NCI-H187 (cell line): ENCODE measurements at places on chromosomes 12 and 14.
A peak's percentile ranks its signal among the peaks of the same experiment; 100 is the strongest.

DNA sequence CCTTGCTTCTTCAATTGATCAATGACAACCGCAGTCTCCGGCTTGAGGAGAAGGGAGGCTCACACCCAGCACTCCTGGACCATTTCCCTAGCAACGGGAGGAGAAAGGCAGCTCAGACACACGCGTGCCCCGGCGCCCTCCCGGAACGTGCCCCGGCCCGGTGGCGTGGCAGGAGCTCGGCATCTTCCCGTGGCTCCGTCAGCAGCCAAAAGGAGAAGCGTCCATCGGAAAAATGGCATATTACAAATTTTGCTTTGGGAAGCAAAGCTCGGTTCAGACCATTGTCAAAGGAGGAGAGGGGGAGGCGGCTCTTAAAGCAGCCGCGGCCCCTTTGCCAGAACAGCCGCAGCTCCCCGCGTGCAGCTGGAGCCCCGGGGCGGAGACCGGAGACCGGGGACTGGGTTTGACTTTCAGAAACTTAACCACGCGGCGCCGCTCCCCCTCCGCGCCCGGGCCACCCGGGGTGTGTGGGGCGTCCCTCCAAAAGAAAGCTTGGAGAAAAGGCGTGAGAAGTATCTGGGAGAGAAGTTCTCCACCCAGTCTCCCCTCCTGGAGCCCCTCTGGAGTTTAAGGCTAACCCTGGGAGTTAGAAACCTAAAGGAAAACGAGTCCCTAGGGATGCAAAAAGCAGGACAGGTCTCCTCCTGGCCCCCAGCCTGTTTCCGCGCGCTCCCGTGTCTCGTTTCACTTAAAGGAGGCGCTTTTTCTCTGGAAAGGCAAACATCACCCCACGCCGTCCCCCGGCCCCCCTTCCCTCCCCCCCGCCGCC, 545 bp downstream of the PPFIA2 start:
- no peak for DNase-seq

GRCh38 chr12:4157122-4157521, 116.4 kb upstream of the CCND2 start:
- DNase-seq, result no peak

- peak; percentile 11 for DNase-seq
Observed at GRCh38 chr12:80272387-80272915, 171.6 kb upstream of the PTPRQ start.

- no peak for DNase-seq
Observed at GRCh38 chr12:22289250-22289649, 45.3 kb downstream of the ST8SIA1 start.

DNA sequence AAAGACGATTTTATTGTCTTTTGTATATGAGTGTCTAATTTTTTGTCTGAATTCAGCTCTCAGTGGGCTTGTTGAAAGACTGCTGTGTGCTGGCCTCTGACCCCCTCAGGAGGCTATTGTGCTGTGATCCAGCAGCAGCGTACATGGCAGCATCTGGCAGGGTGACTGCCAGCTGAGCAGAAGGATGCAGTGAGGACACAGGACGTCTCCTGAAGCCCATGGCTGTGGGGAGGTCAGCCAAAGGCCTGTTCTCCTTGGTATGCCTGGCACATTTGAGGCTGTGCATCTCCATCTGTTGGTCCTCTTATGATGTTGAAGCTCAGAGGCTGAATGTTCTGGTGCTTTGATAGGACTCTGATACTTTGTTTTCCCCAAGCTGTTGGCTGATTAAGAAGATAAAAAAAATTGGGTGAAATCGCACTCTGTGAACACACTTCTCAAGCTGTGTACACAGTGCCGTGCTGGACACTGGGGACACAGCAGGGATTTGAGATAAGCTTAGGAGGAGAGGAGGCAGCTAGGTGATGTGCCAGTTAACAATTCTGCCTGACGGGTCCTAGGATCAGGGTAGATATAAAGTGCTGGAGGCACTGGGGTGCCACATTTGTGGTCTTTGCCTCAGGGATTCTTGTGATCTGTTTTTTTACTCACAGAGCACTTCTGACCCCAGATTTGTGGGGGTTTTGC, 37.5 kb downstream of the EID3 start:
- no peak for DNase-seq

GRCh38 chr12:88743946-88744685, 163.8 kb upstream of the KITLG start:
- DNase-seq, result no peak

DNA sequence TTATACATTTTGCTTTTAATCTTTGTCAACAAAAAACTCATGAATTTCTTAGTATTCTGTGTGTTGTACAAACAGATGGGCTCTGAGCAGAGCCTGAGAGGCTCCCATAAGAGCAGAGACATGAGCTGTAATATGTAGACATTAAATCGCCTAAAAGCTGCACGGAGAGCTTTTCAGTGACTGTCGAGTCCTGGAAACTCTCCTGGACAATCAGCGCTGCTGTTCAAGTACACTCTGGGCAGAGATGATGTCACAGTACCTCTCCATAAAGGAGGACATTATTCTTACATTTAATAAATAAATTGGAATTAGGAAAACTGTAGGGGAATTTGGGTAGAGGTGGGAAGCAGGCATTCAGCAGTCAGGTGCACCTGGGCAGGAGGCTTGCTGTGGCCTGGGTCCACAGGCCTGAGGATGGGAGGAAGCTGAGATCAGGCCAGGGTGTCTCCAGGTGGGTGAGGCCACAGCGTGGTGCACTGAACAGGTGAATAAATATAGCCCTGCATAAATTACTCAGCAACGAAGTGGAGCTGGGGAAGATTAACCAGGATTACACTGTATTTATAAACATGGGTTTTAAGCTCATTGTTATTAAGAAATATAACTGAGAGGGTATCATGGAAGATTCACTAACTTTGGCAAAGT, 13.3 kb upstream of the TCL1A start:
- peak; percentile 46 for DNase-seq

- no peak for DNase-seq
Observed at GRCh38 chr12:92488735-92489134, 214.1 kb upstream of the PLEKHG7 start.

- no peak for DNase-seq
Observed at GRCh38 chr14:105326891-105327694, 12.5 kb downstream of the PACS2 start.

DNA sequence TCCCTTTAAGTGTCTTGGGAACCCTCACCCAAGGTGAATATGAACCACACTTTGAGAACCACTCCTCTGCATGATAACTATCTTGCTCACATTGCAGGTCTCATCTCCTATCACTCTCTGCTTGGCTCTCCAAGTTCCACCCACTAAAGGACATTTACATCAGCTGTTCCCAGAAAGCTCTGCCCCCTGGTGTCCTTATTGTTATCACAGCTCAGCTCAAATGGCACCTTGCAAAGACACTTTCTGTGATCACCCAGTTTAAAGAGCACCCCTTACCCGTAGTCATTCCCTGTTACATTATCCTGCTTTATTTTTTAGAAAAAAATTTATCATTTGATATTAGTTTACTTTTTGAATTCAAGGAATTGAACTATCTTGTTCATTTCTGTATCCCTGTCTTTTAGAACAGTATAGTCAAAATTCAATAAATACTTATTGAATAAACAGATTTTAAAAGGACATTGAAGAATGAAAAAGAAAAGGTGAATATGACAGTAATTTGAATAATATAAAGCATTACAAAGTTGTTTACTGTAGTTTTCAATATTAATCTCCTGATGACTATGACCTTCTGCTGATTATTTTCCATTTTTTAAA, 20.5 kb upstream of the GUCY2C start:
- DNase-seq, result no peak

DNA sequence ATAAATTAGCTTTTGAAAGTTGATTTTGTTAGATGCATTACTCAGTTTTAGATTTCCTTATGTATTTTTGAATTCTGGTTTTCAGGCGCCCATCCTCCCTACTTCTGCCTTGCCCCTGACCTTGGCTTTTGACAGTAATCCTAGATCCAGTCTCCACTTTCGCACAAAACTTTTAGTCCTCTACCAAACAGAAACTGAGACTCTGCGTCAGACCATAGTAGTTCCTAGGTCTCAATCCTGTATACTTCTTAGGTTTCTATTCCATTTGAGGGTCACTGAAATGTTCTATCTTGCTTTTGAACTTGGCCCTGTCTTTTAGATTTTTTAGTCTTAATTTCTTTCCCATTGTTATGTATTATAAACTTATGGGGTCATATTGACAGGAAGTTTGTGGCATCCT, 307.9 kb upstream of the GARIN6 start:
- no peak for DNase-seq

DNA sequence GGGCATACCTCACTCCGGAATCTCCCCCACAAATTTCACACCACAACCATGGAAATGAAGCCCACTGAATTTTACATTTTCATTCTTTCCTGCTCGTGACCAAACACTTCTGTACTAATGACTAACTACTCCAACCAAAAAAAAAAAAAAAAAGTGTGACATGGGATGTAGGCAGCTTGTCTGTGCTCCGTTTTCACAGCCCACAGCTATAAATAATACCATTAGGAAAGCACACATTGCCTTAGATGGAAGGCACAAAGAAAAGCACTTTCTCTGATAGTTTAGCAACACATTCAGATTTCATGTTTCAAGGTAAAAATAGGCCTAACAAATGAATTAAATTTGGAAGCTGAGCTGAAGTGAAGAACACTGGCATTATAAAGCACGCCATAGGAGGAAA, 42.5 kb downstream of the DUSP6 start:
- DNase-seq, result no peak

DNA sequence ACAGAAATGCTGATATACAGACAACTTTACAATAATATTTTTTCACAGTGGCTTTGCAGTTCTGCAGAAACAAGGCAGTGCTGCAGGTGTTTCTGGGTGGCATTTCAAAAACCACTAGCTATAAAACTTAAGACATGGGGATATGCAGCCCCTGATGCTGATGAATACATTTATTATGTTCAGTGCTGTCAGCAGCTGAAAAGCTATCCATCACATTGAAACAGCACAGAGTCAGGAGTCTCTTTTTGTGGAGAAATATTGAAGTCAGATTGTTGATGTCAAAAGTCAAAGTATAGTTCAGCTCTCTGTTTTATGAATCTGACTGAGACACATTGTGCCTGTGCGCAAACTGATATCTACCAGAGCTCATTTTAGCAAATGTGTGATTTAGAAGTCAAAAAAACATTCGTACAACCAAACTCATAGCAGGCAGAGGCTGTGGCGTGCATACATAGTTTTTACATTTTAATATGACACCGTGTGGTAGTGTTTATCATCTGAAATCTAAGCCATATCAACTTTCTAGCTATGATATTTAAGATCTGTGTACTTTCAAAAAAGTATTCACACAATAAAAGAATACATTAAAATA, 467.6 kb downstream of the PRKD1 start:
- no peak for DNase-seq

DNA sequence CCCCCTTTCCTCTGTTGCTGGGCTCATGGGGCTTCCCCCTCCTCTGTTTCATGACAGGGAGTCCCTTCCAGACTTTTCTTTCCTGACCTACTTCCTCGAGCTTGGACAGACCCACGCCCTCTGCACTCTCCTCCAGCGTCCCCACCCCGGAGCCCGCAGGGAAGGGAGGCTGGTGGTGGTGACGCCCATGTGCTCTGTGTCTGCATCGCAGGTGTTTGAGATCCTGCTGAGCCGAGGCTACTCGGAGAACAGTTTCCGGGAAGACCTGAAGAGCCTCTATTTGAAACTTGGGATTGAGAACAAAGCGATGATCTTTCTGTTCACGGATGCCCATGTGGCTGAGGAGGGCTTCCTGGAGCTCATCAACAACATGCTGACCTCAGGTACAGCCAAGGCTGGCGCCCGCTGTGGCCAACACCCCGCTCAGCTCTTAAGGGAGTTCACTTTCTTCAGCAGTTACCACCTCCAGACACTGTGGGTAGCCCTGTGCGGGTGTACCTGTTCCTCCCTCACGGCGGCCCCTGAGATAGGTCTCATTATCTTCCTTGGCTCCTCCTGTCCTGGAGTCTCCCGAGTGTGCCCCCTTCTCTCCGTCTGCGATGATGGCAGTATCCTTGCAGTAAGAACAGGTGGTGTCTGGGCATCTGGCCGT, 85.6 kb downstream of the CCDC92 start:
- no peak for DNase-seq

- no peak for DNase-seq
Observed at GRCh38 chr12:12747278-12747677, 30.1 kb downstream of the CDKN1B start.

- DNase-seq, result no peak
Observed at GRCh38 chr12:46360370-46360769, 12.2 kb downstream of the SLC38A2 start.

- no peak for DNase-seq
Observed at GRCh38 chr12:50425589-50426258, 25.0 kb downstream of the LARP4 start.

DNA sequence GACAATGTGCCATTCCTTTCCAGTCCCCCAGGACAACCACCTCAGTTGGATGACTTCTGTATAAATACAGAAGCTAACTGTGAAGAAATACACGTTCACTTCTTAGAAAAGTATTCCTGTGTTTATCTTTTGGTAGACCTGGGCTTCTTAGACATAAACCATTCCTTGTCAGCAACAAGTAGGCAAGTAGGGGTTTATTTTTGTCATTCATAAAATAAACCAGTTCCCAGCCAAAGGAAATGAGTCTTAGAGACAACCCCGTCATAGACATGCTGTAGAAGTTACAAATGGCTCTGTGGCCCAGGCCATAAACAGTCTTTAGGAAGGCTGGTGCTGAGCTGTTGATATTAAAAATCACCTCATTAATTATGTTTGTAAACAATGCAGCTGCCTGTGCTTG, 243.2 kb downstream of the SPTSSA start:
- DNase-seq, result no peak

DNA sequence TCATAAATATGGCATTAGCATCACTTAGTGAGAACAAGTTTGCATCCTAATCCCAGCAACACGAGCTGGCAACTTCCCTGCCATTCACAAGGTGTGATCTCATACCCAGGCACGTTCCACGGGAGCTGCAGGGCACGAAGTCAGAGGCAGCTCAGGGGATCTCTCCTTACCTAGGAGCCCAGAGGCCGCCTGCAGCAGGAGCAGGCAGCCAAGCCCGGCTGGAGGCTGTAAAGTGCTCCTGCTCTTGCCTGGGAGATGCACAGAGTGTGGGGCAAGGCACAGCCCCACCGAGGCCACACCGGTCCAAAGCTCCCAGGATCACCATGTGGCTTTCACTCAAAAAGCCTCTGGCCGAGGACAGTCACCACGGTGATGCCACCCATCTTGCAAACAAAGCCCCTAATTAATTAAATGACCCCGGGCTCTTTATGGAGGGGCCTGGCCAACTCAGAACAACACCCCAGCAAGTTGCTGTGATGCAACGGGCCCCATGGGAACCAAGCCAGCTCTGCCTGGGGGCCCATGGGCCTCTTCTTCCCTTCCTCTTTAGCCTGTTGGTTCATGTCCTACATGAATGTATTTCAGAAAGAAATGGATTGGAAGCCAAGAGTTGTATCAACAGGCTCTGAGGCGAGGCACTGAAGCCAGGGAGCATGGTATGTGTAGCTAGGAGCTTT, 26.5 kb downstream of the NUAK1 start:
- no peak for DNase-seq

GRCh38 chr12:75660805-75661404, 149.5 kb upstream of the KRR1 start:
- no peak for DNase-seq

DNA sequence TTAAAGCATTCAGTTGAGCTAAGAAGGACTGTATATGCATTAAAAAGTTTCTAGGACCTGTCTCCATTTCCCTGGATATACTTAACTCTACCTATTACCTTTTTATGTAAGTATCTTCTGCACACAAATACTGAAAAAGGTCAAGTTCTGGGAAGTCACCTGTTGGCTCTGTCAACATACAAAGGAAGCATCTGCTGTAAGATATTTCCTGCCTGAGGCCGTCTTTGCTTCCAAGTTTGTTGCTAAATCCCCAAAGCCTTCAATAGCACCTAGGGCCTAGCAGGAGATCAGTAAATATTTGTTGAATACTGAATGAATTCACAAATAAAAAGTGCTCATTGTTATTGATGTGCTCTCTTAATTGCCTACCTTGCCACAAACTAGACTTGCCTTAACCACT, 188.4 kb downstream of the DUSP6 start:
- no peak for DNase-seq
